ENCODE measurements at places on chromosomes 2 and 18.

DNA sequence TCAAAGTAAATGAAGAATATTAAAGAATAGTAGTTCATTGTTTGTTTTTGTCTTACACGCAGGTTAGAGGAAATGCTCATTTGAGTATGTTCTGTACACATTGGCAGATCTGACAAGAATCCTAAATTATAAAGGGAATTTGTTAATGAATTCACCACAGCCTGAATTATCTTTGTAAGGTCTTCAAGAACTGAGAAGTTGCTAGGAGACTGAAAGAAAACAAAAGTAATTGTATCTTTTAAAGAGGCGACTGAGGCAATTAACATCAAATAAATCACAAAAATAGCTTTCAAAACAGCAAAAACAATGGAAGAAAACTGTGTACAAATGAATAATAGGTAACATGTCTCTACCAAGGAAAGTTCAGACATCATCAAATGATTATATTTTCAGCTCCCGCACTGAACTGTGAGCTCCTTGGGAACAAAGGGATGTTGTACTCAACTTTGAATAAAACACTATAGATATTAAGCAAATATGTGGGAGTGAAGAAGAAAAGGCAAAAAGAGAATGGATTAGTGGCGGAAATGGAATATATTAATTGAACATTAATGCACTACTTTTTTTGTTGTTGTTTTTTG, 51.7 kb upstream of the ATIC start:
- no peak for DNase-seq

- DNase-seq = no peak
Observed at GRCh38 chr2:69804416-69804815, 25.0 kb upstream of the GMCL1 start.

GRCh38 chr2:72274380-72274797, 126.7 kb upstream of the CYP26B1 start:
- no peak for DNase-seq

DNA sequence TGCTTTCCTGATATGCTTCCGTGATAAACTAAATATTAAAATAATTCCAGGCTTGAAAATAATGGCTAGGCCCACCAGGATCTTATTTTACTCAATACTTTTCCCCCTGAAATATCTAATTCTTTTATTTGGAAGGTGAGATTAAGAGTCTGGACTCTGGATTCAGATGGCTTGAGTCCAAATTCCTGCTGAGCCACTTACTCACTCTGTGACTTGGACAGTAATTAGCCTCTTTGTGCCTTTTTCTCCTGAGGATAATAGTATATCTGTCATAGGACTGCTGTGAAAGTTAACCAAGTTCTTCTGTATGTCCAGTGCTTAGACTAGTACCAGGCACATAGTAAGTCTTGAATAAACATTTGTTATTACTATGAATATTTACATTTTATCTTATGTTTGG, 127.3 kb upstream of the ERBB4 start:
- no peak for DNase-seq

DNA sequence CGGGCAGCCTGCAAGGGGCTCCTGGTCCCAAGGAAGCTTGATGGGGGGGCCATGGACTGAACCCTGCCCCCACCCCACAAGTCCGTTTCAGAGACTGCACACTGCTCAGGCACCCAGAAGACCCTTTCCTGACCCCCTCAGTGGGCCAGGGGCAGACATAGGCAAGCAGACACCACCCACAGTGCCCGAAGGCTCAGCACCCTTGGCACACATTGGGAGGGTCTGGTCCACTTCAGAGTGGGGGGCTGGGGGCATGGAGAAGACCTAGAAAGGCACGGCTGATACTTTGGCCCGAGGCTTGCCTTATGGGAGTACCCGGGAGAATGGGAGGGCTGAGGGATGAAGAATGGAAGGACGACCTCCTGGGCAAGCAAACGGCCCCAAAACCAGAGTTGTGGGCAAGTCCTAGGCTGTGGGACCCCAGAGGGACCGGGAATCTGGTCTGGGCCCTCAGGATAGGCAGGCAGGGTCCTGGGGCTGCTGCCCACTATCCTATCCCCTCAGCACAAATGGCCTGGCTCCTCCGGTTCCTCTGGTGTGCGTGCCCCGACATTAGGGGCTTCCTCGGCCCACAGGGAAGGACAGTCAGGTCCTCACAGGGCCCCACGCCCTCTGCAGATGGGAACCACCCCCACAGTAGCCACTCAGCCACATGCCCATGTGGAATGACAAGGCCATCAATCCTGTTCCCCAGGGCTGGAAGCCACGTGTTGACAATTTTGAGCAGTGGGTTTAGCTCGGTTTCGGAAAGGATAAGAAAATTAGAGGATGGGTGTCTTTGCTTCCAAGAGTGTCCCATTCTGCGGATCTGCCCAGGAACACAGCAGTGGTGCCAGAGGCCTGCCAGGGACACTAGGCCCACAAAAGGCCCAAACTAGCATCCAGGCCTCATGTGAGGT, 15.0 kb upstream of the GPC1 start:
- no peak for DNase-seq

DNA sequence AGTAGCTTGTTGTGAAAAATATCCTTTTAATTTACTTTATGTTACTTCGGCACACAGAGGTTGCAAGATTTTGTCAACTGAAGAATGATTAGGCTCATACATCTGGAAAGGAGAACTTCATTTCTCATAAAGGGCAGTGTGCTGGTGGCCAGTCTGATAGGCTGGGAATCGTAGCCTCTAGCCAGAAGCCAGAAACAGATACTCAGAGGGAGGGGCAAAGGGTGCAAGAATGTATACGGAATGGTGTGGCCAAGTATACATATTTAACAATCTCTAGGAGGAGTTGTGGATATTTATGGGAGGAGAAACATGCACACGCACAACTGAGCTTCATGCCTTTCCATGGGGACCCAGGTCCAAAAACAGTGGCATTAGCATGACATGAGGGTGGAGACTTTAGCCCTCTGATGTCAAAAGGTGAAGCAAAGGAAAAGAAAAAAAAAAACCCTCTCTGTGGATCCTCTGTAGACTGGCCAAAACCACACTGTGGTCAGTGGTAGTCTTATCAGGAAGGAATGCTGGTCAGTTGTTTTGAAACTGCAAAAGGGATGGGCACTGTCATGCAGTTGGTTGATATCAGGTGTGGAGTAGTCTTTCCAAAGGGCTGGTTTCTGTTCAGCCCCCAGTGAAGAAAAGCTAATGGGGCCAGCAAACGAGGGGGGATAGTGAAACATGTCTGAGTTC, 34.9 kb upstream of the APCDD1 start:
- no peak for DNase-seq

DNA sequence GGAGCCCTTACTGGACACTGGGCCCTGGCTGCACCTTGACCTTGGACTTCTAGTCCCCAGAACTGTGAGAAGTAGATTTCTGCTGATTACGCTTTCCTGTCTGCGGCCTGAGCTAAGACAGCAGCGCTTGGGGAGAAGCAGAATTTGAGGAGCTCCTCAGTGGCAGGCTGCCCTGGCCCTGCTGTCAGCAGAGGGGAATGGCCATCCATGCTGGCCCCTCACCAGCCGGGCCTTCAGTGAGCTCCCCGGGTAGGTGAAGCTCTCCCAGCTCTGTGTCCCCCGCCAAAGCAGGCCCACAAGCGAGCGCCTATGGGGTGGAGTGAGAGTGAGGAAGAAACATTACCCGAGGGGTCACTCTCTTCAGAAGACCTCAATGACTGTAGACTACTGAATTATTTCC, 51.6 kb downstream of the RRM2 start:
- no peak for DNase-seq

- peak; percentile 28 for DNase-seq
Observed at GRCh38 chr2:113692698-113693428, 63.6 kb downstream of the SLC35F5 start.

GRCh38 chr2:226720948-226721347, 78.7 kb downstream of the IRS1 start:
- no peak for DNase-seq

- DNase-seq = peak; percentile 18
Observed at GRCh38 chr2:147937744-147938349, 82.7 kb downstream of the ORC4 start.

GRCh38 chr18:37483221-37483971, 82.2 kb downstream of the CELF4 start:
- no peak for DNase-seq

DNA sequence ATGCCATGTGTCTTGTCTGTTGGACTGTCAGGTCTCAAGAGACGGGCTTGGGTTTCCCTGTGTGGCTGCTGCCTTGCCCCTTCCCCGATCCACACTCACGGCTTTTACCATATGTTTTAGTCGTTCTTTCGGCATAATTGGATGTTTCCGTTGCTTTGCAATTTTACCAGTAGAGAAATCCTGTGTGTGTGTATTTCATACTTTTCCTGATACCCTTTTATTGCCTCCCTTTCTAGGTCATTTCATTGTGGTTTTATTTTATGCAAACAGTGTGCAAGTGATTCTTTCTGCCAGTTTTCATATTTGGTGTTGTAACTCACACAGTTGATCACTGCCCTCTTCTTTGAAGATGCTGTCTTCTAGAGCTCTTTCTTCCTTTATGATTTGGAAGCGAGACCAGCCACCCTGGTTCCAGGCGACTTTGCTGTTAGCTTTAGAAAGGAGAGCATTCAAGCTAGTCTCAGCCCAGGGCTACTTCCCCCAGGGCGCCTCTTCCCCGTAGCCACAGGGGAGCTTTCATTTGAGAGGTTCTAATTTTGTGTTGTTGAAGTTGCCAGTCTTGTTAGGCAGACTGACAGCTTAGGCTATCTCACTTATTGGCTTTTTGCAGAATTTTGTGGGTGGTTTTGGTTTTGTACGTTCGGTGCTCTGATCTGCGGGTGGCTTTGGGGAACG, 17.0 kb downstream of the SH3BP4 start:
- no peak for DNase-seq

- DNase-seq = no peak
Observed at GRCh38 chr18:49050452-49050851, 99.7 kb upstream of the SMAD7 start.

GRCh38 chr2:147577323-147577997, 267.4 kb upstream of the ACVR2A start:
- no peak for DNase-seq

DNA sequence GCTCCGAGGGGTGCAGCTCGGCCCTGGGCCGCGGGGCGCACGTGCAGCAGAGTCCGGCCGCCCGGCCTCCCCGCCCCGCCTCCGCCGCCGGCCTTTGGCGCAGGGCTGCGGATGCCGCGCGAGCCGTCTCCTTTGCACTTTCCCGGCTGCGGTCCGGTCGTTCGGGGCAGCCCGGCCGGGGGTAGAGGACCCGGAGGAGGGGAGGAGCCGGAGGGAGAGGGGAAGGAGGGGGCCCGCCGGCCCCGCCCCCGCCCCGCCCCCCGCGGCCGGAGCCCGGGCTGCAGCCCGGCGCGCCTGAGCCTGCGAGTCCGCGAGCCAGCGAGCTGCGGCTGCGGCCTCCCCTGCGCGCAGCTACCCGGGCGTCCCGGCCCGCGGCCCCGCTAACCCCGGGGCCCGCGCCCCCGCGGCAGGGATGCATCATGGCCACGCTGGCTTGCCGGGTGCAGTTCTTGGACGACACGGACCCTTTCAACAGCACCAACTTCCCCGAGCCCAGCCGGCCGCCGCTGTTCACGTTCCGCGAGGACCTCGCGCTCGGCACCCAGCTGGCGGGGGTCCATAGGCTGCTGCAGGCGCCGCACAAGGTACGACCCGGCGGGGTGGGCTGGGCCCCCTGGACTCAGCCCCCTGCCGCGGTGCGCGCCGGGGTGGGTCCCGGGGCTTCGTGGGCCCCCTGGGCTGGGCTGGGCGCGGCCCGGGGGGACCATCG, at the start of gene FHOD3:
FHOD3 (plus strand) TSS at position 297 of the 709 bp plus-strand sequence; CDS start at position 420, 123 bp downstream.
- DNase-seq = no peak

DNA sequence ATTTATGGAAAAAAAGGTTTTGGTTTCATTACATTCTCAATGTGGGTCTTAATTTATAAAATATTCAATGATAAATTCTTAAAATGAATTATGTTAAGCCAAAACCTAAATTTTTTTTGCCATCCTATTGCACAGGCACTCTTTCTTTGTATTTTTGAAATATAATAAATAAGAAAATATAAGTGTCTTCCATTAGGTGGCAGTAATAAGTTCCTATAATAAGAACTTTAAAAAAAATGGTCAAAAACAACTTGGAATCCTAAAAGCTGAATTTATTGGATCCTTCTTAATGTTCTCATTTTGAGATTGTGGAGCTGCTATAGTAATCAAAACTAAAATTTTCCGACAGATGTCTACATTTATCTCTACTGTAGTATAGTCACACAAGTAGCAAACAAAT, 5.7 kb downstream of the CALCRL start:
- DNase-seq = no peak

DNA sequence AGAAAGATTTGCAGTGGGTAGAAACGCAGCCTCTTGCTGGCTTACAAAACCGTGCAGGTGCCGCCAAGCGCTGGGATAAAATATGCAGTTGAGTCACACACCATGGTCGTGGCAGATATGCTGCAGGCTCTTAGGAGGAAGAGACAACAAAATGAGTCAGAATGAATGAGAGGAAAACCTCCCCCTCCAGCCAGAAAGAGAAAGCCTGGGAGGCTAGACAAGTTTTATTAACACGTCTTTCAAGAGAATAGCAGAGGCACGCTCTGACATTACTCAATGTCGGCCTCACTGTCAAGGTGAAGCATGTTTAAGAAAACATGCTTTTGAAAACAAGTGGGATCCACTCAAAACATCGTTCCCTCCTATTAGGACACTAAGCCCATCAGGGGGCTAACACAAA, 37.1 kb upstream of the ZCCHC2 start:
- no peak for DNase-seq

- no peak for DNase-seq
Observed at GRCh38 chr2:120036145-120036544, 23.3 kb downstream of the EPB41L5 start.

GRCh38 chr18:58310517-58310916, 266.5 kb downstream of the NEDD4L start:
- DNase-seq = peak; percentile 44

GRCh38 chr2:218284106-218284811, 8.0 kb downstream of the TMBIM1 start:
- DNase-seq = peak; percentile 70

- no peak for DNase-seq
Observed at GRCh38 chr2:224764565-224765236, 48.5 kb upstream of the CCDC195 start.

GRCh38 chr2:31060397-31060796, 77.8 kb downstream of the GALNT14 start:
- DNase-seq = no peak

- DNase-seq = no peak
Observed at GRCh38 chr2:27185331-27186026, 26.4 kb upstream of the ATRAID start.

- no peak for DNase-seq
Observed at GRCh38 chr2:145555360-145555759, 1035.4 kb upstream of the ZEB2 start.

- no peak for DNase-seq
Observed at GRCh38 chr2:54617409-54617808, 106.1 kb upstream of the EML6 start.

DNA sequence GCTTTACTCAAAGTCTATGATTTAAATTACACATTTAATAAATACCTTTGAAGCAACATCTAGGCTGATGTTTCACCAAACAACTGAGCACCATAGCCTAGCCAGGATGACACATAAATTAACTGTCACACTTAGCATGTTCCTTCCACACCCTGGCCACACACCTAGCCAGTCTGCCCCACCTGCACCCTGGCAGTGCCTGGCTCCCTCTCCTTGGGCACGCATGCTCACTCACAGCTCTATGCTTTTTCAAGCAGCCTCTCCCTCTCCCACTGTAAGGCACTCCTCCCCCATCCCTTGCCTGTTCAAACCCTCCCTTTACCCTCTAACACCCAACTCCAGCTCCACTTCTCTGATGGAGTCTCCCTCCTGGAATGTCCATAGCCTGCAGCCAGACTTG, 357.6 kb upstream of the KLHL29 start:
- DNase-seq = no peak

Data from CD4-positive, alpha-beta T cell treated with Interleukin-15 for 4 hours (primary cell).